Esophagus squamous epithelium (tissue), 5 donors: ENCODE measurements at places on chromosomes 16 and 17. TPM values are rescaled to one million over a fixed set of nuclear protein-coding genes. Genes with fewer than 3 reads are reported as not detected.

ANKRD40CL gene
- total RNA-seq: not detected

CHD9NB gene
- total RNA-seq: 2.2 TPM

FOXO3B gene
- 2.0 TPM for total RNA-seq

KRTAP4-4 gene
- not detected for total RNA-seq

CA5A gene
- total RNA-seq: not detected

SHCBP1 gene
- total RNA-seq: 5.3 TPM

TGFB1I1 gene
- total RNA-seq: 7.5 TPM

CREBBP gene
- 45.7 TPM for total RNA-seq

RNF157 gene
- 0.26 TPM for total RNA-seq

SYNGR3 gene
- total RNA-seq: 1.0 TPM

TMEM114 gene
- not detected for total RNA-seq

RASL10B gene
- 0.34 TPM for total RNA-seq

GCGR gene
- not detected for total RNA-seq

C17orf67 gene
- total RNA-seq: 0.70 TPM

PDILT gene
- total RNA-seq: not detected

INCA1 gene
- not detected for total RNA-seq

SLC13A2 gene
- total RNA-seq: not detected
